ENCODE measurements at places on chromosomes 4 and X.

DNA sequence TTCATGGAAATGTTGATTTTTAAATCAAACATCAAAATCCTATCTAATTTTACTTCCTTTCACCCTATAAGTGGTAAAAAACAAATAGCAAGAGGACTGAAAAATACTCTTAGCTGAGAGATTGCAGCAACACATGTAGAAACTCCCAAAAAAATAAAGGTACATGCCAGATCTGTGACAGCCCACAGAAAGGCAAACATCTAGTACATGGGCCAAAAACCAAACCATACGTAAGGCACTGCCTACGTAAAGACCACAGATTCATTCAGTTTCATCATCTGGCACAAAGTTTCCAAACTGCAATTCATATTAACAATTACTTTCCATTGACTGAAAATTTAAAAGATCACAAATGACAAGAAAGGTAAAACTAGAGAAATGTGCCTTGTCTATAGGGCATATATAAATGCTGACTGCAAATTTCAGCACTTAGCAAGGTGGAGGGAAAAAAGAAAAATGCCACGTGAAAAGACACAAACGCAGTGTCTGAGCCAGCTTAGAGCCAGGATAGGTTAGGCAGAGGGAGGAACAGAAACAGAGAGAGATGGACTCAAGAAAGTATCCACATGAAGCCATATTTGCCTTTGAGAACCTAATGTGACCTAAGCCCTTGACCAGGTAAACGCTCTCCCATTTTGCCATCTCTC, 88.1 kb downstream of the TSPAN5 start:
- no peak for DNase-seq

DNA sequence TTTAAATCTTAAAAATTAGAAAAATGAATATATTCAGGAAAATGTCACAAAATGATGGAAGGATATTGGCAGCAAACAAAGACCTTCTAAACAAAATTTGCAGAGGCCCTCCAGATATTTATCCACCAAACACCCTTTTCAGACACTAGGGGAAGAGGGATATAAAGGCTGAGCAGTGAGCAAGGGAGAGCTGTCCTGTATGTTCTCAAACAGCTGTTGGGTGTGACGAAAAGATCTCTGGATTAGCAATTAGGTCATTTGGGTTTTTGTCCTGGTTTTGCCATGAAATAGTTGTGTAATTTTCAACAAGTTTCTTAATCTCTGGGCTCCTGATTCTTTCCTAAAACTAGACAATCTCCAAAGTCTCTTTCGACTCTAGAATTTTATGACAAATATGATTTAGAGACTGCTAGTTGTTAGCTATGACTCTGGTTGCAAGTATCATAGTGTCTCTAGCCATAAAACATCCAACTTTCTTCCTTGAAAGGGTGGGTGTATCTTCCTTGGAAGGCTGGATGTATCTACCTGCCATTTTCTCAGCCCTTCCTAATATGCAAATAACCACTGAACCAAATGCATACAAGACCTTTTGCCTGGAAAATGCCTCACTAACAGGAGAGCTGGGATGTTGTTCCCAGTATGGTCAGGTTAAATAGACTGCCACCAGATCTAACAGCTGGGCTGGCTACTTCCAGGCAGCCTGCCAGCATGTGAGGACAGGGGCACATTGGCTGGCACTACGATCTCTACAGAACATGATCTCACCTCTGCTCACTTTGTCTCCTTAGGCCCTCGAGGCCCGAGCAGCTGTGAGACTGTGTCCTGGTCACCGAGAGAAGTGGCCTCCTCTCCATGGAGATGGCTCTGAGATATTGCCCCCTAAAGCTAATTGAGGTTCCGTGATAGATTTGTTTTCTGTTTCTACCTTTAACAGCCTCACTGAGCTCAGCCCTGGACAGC, 225.5 kb upstream of the JADE1 start:
- peak; percentile 95 for DNase-seq

GRCh38 chr4:73874386-73874785, 5.2 kb downstream of the CXCL1 start:
- DNase-seq, result no peak

DNA sequence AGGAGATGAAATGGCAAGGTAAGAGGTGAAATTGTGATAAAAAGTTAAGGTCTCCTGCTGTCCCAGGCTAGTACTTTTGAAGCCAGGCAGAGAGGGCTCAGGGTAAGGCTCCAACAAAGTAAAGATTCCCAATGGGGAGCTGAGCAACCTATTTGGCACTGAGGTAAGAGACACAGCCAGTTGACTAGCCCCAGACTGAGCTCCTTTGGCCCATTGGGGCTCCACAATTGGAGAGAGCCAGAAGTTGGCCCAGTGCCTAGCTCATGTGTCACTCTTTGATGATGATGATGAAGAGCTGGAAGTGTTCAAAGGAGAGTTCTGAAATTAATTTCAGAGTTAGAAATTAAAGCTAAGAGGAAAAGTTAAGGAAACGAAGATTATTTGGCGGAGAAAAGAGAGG, 94.6 kb downstream of the RLIM start:
- DNase-seq, result no peak

DNA sequence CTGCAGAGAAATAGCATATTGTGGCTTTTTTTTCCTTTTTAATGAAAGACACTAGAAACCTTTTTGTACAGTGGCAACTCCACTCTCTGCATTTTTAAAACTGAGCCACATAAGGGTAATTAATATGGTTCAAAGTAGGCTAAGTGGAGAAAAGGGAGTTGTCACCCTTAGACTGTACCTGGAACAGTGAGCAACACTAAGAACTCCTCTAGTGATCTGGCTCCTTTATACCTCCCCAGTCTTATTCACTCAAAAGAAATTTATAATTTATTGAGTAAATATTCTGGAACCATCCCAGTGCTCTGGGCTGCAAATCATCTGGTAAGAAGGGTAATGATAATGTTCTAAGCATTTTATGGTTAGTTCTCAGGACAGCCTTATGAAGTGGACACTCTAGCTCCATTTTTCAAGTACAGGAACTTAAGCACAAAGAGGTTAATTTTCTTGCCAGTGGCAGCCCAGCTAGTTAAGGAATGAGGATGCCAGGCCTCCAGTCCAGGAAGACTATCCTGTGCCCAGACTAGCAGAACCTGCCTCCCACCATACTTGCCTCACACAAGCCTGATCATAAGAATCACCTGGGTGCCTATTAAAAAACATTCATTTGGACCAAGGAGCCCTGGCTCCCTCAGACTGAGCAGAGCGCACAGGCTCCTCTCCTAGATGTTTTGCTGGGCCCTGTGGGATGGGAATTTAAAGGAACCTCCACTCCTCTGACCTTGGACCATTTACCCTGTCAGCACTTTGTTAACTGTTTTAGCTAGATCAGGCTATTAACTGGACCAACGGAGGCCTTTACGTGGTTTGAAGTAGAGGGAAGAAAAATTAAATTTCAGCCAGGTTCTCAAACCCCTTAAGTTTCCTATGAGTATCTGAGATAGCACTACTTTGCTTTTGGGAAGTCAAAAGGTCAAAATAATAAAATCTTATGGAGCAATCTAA, 102.6 kb downstream of the PDE5A start:
- DNase-seq, result no peak

- no peak for DNase-seq
These were observed 8.7 kb upstream of the ITGB1BP2 start for GRCh38 chrX:71292669-71293365.

- DNase-seq, result no peak
These were observed 43.7 kb upstream of the MAPK10 start for GRCh38 chr4:86403575-86403974.

DNA sequence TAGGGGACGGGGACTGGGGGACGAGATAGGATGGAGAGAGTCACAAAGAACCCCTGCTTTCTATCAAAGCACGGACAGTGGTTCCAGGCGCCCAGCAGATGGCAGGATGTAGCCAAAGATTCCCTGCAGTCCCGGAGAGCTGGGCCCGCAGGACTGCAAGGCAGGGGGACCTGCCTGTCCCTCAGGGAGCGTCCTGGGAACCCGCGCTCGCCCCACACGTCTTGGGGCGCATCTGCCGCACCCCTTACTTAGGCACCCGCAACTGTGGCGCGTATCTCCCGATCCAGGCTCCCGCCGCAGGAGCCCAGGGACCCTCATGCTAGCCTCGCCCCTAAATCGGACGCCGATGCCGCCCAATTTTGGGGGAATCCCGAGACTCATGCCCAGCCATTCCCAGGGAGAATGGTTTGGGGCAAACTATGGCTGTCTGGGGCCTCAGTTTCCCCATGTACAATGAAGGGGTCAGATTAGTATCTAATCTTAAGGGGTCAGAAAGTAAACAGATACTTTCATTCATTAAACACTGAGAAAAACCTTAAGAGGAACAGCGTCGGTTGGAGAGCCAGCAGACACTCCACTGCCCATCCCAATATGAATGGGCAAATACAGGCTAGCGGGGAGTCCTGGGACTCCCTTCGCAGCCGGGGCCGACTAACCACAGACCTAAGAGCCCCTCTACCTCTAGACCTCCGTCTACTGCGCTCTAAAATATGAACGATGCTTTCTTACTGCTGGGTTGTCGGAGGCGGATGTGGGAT, 581 bp upstream of the STK32B start:
- peak; percentile 47 for DNase-seq

- no peak for DNase-seq
These were observed 49.2 kb upstream of the TLR2 start for GRCh38 chr4:153634738-153635353.

GRCh38 chr4:62475596-62475995, 1275.5 kb downstream of the ADGRL3 start:
- DNase-seq, result no peak

- no peak for DNase-seq
These were observed 3.4 kb downstream of the ATOH1 start for GRCh38 chr4:93831716-93832496.

- peak; percentile 44 for DNase-seq
These were observed 64.0 kb downstream of the ADRA2C start for GRCh38 chr4:3829956-3830773.

DNA sequence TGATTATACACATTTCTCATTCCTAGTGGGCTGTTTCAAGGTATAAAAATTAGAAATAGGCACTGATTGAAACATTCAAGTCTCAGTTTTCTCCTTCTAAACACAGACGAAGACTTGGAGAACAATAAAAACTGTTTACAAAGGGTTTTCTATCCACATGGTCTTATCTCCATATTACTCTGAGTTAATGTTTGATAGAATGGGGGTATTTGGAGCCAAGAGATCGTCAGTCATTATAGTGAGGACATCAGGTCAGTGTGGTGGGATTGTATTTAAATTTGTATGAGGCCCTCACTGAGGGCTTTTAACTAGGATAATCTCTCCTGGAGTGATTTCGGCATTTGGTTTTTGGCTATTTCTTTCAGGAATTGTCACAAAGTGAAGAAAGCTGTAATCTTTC, 16.4 kb upstream of the DYNLT3 start:
- DNase-seq, result no peak

- no peak for DNase-seq
These were observed 1757.3 kb downstream of the PCDH7 start for GRCh38 chr4:32477518-32477917.

DNA sequence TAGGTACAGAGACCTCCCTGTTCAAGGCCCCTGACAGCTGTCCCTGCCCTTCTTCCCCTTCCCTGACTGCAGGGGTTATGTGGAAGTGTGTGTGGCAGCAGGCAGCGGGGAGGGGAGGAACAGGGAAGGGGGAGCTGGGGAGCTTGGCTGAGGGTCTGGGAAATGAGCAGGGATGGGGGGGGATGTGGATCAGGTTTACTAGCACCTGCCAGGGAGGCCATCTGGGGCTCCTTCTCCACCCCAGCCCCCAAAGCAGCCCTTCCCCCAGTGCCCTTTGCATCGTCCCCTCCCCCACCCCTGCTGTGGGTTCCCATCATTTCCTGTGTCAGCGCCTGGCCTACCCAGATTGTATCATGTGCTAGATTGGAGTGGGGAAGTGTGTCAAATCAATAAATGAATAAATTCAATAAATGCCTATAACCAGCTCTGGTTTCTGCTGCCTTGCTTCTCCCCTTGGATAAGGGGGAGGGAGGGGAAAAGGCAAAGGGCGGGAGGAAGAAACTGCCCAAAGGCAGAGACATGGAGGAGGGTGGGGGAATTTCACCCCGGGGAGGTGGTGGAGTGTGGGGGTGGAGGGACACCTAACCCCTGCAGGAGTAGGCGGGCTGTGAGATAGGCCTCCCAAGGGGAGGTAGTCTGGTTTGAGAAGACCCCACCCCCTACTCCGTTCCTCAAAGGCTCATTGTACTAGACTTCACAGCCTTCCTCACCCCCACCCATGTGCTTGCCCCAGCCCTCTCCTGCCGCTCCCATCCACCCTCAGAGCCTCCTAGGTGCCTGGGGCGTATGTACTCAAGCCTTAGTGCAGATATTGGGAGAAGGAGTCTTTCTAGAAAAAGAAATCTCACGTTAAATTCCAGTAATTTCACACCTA, 3.2 kb downstream of the CXorf65 start:
- DNase-seq, result no peak

GRCh38 chrX:7045238-7045955, 102.1 kb upstream of the STS start:
- DNase-seq, result no peak

DNA sequence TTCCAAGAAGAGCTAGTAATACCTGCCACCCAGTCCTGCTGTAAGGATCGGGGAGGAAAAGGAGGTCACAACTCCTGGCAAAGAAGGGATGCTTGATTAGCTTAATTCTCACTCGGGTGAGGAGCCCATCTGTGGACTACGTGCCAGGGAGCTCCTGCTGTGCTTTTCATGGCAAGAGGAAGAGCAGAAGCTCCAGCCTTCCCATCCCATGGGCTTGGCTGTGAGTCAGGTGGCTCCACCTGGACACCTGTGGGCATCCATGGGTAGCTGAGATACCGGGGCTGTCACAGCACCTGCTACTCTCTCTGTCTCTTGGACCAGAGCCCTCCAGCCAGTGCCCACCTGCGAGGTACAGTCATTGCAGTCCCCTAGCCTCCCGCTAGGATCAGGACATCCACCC, 18.0 kb downstream of the CLNK start:
- DNase-seq, result no peak

DNA sequence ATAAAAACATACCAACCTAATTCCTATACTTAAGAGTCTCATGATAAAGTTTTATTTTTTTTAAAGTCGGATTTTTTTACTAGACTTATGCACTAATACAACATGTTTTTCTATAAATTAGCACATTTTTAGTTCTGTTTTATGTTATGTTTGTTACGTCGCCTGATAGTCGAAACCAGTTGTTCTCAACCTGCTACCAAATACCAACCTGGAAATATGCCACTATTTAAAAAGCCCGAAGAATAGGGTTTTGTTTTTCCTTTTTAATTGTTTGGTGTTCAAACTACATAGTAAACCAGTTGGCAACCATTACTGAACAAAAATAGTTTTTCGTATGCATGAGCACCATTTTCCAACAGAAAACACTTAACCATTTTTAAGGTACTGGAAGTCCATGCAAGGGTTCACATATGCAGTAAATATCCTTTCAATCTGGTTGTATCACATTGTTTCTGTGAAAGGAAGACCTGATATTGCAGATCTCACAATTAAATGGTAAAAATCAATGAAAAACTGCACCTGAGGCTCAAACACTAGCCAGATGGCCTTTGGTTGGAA, 1.4 kb downstream of the WDFY3 start:
- DNase-seq, result no peak

GRCh38 chrX:50093625-50094024, 107.2 kb downstream of the AKAP4 start:
- no peak for DNase-seq

Data from pancreas (tissue), 10 donors.